ENCODE measurements at places on chromosomes 13 and 19.

- no peak for DNase-seq
Measured at GRCh38 chr13:104024416-104025170, 958.4 kb upstream of the SLC10A2 start.

GRCh38 chr13:110372676-110373075 lies 65.6 kb downstream of the COL4A2 start:
- no peak for DNase-seq

DNA sequence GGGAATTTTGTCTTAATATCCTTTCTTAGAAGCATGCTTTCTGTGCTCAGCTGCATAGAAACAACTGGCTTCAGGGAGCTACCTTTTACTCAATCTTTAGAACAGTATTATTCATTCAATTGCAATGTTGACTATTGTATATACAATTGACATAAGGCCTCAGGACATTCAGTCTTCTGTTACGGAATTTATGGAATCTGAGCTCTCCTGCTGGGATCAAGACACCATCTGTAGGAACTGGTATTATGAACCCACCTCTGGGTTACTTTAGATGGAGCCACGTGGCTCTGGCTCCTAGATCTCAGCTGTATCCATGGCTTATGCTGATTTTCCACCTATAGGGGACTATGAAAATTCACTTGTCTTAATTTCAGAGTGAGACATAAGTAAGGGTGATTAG lies 716.2 kb upstream of the GPC6 start:
- DNase-seq, result no peak

DNA sequence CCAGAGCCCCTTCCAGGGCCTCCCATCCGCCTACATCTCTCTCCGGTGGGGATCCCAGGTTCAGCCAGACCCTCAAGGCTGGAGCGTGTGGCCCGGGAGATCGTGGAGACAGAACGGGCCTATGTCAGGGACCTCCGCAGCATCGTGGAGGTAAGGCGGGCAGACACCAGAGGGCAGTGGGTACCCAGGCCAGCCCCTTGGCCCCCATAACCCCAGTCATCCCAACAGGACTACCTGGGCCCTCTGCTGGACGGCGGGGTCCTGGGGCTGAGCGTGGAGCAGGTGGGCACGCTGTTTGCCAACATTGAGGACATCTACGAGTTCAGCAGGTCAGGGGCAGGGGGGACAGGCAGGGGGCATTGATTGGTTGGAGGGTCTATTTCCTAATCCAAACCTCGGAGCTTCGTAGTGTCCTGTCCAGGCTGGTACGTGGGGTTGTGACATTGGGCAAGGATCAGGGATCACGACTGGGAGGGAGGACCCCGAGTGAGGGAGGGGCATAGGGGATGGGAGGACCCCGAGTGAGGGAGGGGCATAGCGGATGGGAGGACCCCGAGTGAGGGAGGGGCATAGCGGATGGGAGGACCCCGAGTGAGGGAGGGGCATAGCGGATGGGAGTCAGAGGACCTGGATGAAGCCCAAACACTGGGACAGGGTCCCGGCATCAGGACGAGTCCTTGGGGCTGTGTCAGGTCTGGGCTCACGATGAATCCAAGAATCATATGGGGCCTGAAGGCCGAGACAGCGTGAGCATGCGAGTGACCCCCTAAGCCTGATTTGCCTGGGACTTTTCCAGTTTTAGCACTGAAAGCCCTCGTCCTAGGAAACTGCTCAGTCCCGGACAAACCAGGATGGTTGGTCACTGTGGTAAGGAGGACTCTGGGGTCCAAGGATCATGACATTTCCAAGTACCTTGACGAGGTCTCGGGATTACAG lies 2.9 kb downstream of the PLEKHG2 start:
- DNase-seq, result no peak

GRCh38 chr19:27955485-27956480 lies 1257.2 kb downstream of the UQCRFS1 start:
- DNase-seq, result no peak

DNA sequence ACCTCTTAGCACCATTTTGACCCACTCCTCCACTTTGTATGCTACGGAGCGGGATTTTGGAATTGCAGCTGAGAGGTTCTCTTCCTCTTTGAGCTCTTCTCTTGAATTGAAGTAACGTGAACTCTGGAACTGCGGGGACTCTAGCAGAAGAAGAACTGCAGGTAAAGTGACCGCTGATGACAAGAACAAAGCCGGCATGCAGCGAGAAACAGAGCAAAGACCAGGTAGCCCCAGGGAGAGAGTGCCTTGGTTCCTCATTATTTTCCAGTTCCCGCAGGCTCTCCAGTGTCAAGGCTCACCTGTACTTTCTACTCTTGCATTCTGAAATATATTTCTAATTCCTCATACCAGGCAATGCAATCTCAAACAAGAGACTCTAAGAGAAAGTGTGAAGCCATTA lies 260.3 kb upstream of the GPC6 start:
- DNase-seq, result no peak

DNA sequence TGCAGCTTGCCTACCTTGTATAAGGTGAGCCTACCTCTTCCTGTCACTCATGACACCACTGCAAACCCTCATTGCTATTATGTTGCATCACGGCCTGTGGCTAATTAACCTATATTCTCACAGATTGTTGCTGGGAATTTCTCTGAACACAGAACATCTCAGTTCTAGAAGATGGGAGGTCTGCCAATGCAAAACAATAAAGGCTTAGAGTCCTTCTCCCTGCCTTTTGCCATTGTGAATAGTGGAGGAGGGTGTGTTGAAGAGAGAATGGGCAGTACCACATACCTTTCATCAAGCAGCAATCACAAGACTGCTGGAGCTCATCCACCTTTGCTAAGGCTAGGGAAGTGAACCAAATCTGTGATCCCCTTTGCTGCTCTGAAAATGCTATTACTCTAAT lies 34.4 kb downstream of the WDFY2 start:
- no peak for DNase-seq

DNA sequence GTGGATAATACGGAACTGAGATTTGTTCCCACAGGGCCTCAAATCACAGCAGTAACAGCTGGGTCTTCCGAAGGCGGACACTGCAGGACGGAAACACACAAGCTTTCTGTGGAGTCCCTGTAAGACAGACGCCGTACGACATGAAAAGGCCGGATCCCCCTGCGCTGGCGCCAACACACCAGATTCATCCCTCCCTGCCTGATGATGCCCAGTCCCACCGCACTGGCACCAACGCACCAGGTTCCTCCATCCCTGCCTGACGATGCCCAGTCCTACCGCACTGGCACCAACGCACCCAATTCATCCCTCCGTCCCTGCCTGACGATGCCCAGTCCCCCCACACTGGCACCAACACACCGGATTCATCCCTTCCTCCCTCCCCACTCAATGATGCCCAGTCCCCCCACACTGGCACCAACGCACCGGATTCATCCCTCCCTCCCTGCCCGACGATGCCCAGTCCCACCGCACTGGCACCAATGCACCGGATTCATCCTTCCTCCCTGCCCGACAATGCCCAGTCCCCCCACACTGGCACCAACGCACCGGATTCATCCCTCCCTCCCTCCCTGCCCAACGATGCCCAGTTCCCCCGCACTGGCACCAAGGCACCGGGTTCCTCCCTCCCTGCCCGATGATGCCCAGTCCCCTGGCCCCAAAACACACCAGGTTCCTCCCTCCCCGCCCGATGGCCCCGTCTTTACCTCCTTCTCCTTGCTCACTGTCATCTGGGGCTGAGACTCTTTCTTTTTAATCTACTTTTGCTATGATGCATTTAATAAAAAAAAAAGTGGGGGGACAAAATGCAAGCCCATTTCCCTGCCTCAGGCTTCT lies 55.1 kb downstream of the RASA3 start:
- no peak for DNase-seq

DNA sequence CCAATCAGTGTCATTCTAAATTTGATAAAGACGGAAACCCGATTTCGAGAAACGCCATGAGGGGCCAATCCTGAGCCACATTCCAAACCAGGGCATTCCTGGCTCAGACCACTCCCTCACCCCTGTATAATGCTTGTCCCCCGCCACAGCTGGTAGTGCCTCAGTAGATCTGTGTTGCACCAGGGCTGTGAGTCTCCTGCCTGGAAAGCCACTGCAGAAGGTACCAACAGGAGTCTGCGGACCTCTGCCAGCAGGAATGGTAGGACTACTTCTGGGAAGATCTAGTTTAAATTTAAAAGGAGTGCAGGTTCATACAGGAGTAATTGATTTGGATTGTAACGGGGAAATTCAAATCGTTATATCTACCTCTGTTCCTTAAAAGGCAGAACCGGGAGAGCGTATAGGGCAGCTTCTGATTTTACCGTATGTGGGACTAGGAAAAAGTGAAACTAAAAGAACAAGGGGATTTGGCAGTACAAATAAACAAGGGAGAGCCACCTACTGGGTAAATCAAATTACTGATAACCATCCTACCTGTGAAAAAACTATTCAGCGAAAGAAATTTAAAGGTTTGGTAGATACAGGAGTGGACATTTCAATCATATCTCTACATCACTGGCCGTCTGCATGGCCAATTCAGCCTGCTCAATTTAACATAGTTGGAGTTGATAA lies 20.8 kb upstream of the ZNF266 start:
- DNase-seq, result no peak

DNA sequence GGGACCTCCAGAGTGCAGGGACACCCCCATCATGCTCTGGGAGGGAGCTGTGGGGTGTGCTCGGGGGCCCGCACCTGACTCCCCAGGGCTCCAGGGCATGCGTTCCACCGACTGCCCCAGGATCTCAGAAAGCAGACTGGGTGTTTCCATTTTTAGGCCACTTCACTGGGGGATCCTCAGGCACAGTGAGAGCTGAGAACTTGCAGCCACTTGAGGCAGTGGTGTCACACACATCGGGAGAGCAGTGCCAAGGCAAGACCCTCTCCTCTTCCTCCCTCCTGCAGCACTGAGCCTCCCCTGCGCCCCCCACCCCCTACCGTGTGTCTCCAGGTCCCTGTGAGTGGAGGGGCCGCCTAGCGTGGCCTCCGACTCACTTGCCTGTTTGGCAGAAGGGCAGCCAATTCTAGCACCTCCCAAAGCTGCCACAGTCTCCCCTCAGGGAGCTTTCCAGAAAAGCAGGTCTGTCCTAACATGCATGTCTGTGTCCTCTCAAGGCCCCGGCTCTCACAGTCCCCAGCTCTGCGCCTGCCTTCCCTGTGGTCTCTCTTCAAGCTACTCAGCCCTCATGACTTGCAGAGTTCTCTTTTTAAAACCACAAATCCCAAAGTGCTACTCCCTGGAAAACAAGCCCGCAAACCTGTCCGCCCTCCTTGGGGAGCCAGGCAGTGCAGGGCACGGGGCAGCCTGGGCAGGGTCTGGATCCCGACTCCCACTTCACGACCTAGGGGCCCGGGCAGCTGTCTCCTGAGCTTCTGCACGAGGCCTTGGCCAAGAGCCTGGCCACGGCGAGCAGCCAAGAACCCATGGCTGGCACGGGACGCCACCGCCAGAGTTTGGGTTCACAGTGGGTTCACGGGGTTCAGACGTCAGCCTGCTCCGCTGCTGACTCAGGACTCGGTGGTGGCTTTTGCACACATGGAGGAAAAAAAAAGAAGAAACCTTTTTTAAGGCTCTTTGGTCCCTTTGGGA lies 94.1 kb downstream of the STK24 start:
- no peak for DNase-seq

DNA sequence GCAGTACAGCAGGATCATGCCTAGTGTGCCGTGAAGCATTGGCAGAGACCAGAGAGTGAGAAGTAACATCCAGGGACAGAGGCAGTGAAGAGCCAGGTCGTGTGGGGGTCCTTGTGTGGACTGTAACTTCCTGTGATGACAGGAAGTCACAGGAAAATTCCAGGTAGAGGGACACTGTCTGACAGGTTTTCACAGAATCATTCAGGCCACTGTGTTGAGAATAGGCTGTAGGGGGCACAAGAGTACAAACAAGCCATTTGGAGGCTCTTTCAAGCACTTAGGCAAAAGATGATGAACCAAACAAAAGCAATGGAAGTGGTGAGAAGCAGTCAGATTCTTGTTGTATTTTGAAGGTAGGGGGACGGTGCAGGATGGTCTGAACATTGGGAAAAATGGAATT lies 46.4 kb downstream of the N4BP2L1 start:
- DNase-seq, result no peak

DNA sequence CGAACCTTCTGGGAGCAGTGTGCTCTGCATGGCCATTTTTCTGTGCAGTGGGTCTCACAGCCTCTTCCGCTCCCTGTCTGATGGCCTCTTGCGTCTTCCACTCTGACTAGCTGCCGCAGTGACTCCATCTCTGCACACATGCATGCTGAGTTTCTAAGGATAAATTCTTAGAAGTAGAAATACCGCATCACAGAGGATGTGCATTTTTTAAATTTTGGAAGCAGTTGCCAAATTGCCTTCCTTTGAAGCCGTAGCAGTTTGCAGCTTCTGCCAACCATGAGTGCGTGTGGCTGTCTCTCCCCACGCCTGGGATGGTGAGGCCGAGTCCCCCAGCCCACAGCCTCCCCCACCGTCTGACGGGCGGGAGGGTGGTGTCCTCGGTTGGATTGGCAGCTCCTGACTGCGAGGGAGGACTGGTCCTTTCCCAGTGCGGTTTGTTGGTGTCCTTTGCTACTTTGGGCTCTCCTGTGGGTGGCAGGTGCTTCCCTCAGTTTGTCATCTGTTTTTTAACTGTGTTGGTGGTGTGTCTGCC lies 9.8 kb downstream of the FZR1 start:
- no peak for DNase-seq

- no peak for DNase-seq
Measured at GRCh38 chr19:17394891-17395415, 957 bp upstream of the CCDC194 start.

- no peak for DNase-seq
Measured at GRCh38 chr19:57841122-57841763, 8.4 kb upstream of the ZNF587 start.

GRCh38 chr13:20810808-20811207 lies 37.0 kb upstream of the EEF1AKMT1 start:
- no peak for DNase-seq

DNA sequence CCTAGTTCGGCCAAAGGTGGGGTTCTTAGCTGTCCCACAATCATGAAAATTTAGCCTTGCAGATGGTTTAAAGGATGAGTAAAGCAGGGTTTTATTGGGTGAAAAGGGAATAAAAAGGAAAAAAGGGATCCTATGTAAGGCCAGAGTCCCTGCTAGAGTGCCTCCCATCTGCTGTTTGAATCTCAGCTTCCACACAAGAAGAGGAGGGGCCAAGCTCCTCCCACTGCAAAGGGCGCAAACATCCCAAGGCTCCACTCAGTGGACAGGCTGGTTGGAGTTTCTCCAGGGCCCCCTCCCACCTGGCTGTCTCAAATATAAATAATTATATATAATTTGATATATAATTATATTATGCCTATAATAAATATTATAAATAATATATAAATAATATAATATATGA lies 1272.1 kb upstream of the PCDH20 start:
- DNase-seq, result no peak

DNA sequence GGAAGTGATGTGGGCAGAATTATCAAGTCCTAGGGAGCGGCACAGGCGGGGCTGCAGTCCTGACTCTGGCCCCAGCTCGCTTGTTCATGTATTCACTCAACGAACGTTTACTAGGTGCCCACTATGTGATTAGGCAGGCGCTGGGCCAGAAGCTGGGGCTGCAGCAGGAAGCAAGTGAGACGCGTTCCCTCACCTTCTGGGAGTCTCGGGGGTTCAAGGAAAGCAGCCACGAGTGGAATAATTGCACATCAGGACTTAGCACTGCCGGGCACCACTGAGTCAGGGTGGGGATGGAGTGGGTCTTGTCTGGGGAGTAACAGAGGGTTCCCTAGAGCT lies 2.5 kb upstream of the LMTK3 start:
- DNase-seq, result no peak

- DNase-seq, result no peak
Measured at GRCh38 chr19:2491130-2491801, 15.3 kb downstream of the GADD45B start.

All from NCI-H1436 treated with DMSO at 0.1 percent for 48 hours (cell line).